Cardiac septum (tissue), 1 donor: ENCODE measurements at places on chromosomes 12 and 14. TPM values are rescaled to one million over a fixed set of nuclear protein-coding genes. Genes with fewer than 3 reads are reported as not detected.

The COL2A1 gene
- total RNA-seq, result 0.13 TPM

The OR4E2 gene
- total RNA-seq, result not detected

The CEP170B gene
- 19.2 TPM for total RNA-seq

GRCh38 chr12:3596703-3597415 lies 105.9 kb downstream of the PRMT8 start:
- peak; percentile 29 for DNase-seq

DNA sequence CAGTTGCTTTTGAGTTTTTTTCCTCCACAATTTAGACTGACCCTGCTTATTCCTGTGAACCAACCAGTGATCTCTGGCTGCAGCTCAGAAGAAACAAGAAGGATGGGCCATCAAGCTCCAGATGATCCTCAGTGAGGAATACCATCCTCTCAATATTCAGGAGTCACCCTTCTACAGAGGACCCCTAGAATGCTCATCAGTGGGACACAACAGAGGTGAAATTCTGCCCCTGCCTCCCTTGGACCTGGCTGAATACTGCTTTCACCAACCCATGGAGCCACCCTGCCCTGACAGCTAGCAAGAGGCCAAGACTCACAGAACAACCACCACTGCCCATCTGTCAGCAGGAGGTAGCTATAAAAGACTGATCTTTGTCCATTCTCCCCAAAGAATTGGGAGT lies 9.2 kb upstream of the DHRS2 start:
- DNase-seq, result no peak

- DNase-seq, result no peak
Observed at GRCh38 chr14:58665773-58666500, 28.2 kb downstream of the DACT1 start.

DNA sequence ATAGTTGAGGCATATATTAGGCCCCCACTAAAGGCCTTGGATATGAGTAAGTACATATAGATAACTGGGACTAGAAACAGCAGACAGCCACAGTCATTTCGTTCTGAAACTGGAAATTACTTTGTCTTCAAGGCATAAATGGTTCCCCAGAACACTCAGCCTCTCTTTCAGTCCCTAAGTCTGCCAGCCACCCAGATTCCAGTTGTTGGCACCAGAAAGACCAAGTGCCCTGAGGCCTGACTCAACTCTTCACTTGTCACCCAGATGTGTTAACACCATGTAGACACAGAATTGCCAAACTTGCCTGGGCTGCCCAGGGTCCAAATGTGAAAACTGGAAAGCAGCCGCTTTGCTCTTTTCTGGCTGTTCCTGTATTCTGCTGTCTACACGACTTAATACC lies 3.0 kb upstream of the LGALS3 start:
- DNase-seq, result no peak

GRCh38 chr12:51323317-51323960 lies 535 bp downstream of the BIN2 start:
- no peak for DNase-seq

GRCh38 chr12:26238341-26239121 lies 43.2 kb downstream of the SSPN start:
- no peak for DNase-seq

DNA sequence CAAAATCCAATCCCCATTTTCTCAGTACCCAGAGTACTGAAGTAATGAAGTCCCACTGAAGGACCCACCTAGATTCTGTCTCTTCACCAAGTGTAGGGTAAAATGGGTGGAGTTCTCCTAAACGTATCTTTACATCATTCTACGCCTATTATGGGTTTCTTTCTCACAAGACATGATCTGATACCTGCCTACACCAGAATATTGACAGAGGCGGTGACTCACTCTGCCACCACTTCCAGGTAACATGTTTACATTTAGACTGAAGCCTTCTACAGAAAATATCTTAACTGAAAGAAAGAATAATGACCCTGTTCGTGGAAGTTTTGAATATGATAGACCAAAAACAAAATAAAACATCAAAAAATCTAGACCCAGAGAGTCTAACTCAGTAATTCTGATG lies 89.8 kb downstream of the BTG1 start:
- no peak for DNase-seq

DNA sequence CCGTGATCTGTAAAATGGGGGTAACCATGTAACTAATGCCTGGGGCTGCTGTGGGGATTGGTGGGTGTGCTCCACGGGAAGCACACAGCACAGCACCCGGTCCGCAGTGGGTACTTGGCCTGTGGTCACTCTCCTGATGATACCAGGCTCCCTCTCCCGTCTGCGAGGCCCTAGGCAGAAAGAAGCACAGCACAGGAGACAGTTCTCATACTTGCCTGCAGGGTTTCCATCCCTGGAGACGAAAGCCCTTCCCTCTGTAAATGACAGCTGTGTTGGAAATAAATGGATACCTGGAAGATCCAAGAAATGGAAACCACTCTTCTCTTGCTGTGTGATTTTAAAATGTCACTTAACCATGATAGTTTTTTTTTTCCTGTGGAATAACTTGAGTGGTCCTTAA lies 7.9 kb upstream of the PRMT8 start:
- DNase-seq, result no peak

DNA sequence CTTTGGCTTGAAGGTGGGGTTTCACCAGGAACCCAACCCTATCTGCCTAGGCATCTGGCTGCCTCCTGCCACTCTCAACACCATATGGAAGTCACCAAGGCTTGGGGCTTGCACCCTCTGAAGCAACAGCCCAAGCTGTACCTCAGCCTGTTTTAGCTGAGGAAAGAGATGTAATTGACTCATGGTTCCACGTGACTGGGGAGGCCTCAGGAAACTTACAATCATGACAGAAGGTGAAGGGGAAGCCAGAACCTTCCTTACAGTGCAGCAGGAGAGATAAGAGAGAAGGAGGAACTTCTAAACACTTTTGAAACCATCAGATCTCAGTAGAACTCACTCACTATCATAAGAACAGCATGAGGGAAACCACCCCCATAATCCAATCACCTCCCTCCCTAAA lies 26.9 kb downstream of the GLIPR1L1 start:
- no peak for DNase-seq

DNA sequence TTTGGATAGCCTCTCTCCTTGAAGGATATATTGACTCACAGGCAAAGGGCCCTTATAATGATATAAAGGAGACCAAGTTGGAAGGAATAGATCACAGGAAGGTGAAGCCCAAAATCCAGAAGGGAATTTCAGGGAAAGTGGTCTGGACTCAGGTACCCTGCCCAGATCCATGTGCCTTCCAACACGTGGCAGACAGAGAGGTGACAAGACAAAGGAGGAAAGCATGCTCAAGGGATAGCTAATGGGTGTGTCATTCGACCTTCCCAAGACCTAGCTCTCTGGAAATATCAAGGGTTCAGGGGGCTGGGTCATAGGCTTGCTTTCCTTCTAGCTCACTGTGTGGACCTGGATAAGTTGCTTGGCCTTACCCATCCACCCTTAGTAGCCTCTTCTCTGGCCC lies 214.3 kb downstream of the ZFP36L1 start:
- DNase-seq, result peak; percentile 22

DNA sequence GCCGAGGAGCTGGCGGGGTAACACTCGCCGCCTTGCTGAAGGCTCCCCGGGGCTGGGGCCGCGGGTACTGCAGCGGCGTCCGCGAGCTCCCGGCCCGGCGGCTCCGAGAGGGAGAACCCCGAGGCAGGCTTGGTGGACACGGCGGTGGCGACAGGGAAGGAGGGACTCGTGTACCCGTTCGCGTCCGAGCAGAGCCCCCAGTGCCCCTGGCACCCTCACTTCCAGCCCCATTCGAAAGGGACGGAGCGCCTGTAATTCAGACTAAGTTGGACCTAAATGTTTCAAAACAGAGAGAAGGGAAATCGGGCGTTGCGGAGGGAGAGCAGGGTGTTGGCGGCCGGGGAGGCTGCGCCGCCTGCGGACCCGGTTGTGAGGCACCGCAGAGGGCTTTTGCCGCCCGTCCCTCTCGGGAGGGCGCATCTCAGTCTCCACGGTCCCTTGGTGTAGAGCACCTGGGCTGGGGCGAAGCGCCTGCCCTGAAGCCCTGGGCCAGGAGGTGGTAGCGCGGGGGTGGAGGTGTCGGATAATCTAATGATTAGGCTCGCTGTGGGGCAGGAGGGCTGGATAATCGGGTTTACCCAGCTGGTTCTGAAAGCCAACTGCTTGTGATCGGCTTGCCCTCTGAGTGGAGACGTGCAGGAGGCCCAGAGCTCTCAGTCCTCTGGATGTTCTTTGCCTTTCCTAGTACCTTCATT lies 771 bp downstream of the DAAM1 start:
- peak; percentile 78 for DNase-seq
